Cardiac septum (tissue), 1 donor: ENCODE measurements at places on chromosomes 4 and X.
A peak's percentile ranks its signal among the peaks of the same experiment; 100 is the strongest.

DNA sequence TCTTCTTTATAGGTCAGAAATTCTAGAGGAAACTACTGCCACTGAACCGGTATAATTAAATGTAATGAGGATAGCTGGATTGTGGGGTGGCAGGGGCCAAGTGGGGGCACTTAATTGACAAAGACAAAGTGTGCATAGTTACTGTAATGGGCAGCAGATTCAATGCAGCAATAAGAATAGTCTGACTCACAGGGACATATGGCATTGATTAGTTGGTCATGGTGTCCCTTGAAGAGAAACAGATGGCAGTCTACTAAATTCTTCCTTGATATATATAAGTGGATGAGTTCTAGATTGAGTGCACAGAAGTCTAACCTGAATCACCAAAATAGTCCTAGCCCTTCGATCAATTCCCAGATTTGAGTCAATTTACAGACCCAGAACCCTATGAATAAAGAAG lies 31.6 kb downstream of the ETDC start:
- DNase-seq: no peak

- no peak for DNase-seq
These were observed 353 bp upstream of the SMIM10 start for GRCh38 chrX:134990475-134990800.

GRCh38 chr4:186688150-186688943 lies 35.3 kb downstream of the FAT1 start:
- DNase-seq: no peak

DNA sequence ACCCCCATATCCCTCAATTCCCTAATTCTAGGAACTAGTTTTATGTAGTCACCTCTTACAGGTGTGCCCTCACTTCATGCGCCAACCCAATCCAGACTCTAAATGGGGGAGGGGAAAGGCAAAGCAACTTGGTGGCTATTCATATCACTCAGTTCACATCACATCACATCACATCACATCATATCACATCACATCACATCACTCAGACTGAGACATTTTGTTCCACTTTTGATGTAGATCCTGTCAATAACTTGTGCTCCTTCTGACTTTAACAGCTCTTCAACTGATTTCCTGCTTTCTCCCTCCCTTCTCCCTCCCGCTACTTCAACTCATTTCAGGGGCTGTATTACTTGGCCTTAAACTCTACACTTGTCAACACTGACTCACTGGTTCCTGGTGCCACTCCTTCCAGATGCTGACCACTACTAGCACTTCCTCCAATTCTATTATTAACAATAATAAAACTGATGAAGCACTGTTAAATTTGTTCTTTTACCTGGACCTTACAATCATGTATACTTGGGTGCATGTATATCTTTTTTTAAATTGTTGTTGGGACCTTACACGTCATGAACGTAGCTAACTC lies 29.1 kb upstream of the PLS3 start:
- DNase-seq: no peak

DNA sequence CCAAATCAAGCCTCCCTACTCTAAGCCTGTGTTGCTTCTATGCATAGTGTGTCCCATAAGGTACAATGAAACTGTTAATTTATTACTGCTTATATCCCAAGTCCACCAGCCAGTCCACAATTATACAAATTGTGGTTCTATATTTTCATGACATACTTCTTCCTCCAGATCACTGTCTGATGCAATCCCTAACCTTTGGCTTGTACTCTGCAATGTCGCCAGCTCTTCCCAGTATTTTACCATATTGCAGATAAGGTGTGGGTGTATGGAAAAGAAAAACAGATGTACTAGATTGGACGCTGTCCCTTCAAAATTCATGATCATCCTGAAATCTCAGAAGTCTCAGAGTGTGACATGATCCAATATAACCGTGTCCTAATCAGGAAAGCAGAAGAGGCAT lies 286.2 kb downstream of the GASK1B start:
- DNase-seq: no peak

- DNase-seq: no peak
These were observed 407.1 kb downstream of the ADAM29 start for GRCh38 chr4:175325230-175325629.

DNA sequence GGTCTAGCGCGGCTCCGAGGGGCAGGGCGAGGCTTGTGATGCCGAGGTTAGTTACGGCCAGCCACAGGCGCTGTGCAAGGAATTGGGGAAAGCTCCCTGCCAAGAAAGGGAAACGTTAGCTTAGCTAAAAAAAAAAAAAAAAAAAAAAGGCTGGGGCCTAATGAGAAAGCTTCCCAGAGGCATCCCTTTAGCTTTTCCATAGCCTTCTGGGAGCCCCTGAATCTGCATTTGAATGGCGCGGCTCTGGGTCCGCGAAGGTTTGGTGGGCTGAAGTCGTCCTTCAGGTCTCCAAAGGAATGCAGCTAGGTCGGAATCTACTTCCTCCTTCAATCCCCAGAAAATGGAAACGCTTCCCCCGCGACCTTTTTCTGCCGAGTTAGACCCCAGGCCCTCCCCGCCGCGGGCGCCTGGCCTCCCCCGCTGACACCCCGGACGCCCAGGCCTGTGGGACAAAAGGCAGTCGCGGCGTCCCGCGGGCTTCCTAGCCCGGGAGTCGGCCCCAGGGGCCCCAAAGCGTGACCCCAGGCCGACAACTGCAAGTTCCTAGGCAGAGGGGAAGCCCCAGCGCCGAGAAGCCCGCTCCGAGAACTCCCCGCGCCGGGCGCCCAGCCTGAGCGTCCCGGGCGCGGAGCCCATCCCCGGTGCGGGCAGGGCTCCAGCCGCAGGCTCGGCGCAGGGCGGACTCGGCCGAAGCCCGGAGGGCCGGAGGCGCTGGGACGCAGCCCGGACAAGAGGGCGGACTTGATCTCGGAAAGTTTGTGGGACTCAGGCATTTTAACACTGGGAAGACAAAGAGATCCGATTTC lies 605 bp upstream of the FAT1 start:
- DNase-seq: no peak

- DNase-seq: no peak
These were observed 110.5 kb downstream of the KLHL8 start for GRCh38 chr4:87109945-87110344.

DNA sequence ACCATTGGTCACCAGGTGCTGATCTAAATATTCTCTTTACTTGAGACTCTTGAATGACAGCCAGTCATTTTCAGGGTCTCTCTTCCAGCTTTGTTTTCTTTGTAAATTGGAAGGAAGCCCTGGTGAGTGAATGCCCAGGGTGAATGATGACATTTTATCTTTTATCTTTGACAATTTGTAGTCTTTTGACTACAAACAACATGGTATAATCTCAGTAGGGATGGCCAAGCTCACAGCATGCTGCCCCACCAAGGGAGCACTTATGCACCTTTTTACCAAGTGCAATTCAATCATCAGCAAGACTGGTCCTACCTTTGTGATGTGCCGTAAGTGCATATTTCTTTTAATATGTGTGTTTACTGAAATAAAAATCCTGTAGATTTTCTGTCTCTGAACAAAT lies 5.7 kb downstream of the AFM start:
- DNase-seq: no peak

DNA sequence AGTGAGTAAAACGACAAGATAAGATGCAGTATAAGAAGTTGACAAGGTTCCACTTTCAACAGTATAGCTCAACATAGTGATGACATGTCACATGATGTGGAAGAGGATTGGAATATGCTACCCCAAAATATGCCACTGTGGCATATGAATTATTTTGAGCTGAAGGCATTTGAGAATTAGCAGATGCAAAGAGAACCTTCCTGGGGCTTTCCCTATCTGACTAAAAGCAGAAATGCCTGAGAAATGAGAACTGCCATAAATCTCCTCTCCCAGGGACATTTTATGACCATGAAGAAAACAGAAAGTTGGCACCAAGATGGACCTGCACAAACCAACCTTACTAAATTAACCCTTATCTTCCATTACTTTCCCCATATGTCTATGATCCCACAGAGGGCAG lies 24.8 kb downstream of the CDKN2AIP start:
- no peak for DNase-seq

GRCh38 chr4:26033389-26033788 lies 119.4 kb downstream of the SMIM20 start:
- DNase-seq: no peak

DNA sequence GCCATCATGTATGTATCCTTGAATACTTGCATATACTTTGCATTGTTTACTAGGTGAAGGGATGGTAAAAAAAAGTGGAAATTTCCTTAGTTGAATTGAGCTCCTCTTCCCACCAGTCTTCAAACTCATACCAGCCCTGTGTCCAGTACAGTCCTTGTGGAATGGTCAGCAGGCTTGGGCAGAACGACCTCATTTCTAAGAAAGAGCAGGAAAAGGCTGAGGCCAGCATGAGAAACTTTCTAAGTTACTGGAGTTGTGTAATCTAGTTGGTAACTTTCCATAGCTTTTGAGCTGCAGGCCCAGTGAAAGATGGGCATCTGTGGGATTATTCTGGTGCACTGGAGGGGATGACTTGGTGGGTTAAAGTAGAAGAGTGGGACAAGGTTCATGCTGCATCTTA lies 87.6 kb downstream of the DCUN1D4 start:
- DNase-seq: no peak

DNA sequence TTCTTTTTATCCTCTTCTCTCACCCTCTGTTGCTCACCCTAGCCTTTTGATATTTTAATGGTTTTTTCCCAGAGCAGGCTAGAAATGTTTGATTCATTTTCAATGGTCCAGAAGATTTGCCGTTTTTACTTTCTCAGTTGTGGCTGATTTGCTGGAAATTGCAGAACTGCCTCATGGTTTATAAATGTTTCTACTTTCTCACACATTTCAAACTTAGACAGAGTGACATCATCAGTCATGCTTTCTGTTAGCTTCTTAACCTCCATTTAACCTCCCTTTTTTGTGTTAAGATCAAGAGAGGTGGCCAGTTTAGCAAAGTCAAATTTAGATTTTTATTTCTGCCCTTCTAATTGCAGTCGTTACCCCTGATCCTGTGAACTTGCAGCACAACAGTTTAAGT lies 8.7 kb downstream of the RXFP1 start:
- no peak for DNase-seq

DNA sequence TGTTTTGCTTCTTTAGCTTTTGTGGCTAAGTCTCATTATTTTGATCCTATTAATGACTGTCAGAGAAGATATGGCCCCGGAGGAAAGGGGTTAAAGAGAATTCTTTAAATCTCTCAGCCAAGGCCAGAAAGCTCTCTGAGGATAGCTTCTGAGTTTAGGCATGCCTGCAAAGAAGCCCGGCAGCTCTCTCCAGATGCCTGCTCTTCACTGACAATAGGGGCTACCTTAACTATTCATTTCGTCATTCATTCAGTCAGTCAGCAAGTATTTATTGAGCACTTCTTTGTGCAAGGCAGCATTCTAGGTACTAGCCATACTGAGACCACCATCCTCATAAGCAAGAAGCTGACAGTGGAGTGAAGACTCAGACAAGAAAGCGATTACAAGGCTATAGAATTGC lies 34.0 kb upstream of the BMP15 start:
- no peak for DNase-seq

GRCh38 chr4:43332052-43332425 lies 439.5 kb downstream of the GRXCR1 start:
- DNase-seq: no peak

- DNase-seq: no peak
These were observed 1019.7 kb downstream of the STPG2 start for GRCh38 chr4:97123573-97123972.

GRCh38 chrX:2401201-2401589 lies 99.6 kb downstream of the DHRSX start:
- no peak for DNase-seq

GRCh38 chrX:150989420-150989819 lies 6.3 kb downstream of the HMGB3 start:
- no peak for DNase-seq

DNA sequence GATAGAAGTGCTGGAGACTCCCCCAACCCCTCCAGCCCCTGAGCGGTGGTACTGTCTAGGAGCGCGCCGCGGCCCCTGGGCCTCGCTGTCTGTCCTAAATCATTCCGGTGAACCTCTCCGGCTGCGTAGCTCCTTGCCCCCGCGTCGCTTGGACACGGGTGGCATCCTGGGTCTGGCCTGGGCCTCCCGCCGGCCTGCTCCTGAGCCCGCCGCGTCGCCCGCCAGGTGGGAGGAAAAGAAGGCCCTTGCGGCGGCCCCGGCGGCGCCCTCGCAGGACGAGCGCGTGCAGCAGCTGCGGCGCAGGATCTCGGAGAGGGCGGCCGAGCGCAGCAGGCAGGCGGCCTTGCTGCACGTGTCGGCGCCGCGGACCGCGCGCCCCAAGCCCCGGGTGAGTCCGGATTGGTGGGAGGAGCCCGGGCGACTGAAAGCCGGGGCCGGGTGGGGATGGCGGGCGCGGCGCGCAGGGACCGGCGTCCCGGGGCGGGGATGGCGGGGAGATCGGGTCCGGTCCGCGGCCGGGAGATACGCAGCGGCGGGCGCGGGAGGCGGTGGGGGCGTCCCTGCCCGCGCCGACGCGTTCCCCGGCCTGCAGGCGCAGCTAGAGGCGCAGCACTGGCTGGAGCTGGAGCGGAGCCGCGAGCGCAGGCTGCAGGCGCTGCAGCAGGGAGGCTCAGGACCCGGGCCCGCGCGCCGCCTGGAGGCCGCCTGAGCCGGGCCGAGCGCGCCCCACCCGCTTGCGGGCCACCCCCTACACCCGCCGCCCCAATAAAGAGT lies 6.5 kb upstream of the RNF4 start:
- DNase-seq: peak; percentile 82

DNA sequence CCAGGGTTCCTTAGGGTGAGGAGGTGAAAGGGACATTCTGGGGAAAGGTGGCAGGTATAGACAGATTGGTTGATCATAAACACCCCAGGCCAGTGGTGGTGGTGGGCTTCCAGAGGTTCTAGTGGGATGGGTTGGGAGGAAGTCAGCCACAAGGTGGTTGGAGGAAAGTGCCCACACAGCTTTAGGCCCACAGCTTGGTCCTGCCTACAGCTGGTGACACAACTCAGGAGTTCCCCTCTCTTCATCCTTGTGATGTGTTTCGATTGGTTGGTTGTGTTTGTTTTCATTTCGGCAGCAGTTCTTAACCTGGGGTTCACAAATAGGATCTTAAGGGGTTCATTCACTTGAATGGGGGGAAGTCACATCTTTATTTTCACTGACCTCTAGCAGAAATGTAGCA lies 157.0 kb downstream of the TMEM164 start:
- no peak for DNase-seq
